ENCODE measurements at places on chromosomes 12 and 14.

DNA sequence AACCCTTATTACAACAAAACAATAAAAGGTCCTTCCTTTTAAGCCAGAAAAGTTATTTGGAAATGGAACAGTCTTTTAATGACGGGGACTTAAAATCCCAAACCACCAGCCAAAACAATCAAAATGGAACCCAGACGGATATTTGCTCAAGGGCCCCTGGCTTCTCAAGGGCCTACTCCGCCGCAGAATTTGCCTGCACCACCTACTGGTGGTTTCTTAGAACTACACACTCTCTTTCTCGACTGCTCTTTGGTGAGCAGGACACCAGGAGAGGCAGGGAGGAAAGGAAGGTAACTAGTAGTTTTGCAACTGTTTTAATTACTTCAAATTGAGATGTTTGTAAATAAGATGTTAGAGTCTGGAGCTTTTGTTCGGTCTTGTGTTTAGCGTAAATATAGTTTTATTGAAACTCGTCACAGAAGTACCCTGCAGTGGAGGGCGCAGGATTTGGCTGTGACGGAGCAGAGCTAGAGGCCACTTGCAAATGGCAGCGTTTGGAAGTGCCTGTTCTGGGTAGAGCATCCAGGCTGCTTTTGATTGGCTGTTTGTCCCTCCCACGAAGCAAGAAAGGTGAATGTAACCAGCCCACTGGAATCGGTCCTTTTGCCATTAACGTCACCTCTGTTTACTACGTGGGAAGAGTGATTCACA lies 238.5 kb downstream of the CACNA1C start:
- no peak for DNase-seq

GRCh38 chr12:75814851-75815754 lies 216.5 kb downstream of the PHLDA1 start:
- DNase-seq: peak; percentile 37

- DNase-seq: peak; percentile 59
Measured at GRCh38 chr12:24778486-24779304, 170.2 kb downstream of the BCAT1 start.

- no peak for DNase-seq
Measured at GRCh38 chr12:19404242-19404880, 34.9 kb upstream of the AEBP2 start.

DNA sequence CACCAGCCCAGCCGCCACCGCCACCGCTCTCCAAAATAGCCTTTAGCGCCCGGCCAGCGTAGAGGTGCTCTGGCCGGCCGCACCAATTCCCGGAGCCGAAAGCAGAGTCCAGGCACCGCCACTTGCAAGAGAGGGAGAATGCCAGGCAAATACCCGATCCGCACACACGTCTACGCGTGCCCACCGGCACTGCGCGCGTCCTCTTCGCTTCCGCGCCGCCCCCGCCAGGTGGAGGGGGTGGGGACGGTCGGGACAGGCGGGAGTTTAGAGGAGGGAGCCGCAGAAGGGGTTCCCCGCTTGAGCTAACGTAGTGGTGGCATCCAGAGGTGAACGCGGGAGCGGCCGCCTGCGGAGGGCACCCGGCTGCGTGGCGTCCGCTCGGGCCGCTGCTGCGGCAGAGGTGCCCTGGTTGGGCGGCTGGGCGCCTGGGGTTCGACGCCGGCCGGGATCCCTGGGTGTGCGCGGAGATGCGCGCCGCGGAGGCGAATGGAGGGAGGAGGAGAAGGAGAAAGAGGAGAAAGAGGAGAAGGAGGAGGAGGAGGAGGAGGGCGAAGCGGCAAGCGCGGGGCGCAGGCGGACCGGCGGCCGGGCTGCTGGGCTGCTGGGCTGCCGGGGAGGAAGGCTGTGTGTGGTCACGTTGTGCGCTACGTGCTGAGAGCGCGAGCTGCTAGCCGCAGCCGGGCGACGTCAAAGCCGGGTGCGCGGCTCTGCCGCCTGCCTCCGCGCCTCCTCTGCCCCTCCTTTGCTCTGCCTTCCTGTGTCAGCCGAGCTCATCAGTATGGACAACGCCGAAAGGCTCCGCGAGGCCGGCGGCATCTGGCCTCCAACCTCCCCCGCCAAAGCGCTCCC lies at the start of gene MDGA2:
Gene MDGA2 (minus strand): TSS at position 140 of the 849 bp plus-strand sequence.
- DNase-seq: peak; percentile 81

DNA sequence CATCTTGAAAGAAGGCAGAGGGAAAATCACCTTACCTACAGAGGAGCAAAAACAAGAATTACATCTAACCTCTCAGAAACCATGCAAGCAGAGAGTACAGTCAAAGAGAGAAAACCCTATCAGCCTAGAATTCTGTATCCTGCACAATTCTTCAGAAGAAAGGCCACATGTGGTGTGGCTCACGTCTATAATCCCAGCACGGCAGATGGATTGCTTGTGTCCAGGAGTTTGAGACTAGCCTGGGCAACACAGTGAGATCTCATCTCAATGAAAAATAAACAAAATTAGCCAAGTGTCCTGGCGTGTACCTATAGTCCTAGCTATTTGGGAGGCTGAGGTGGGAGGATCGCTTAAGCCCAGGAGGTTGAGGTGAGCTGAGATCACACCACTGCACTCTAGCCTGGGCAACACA lies 48.2 kb downstream of the ATF7 start:
- no peak for DNase-seq

DNA sequence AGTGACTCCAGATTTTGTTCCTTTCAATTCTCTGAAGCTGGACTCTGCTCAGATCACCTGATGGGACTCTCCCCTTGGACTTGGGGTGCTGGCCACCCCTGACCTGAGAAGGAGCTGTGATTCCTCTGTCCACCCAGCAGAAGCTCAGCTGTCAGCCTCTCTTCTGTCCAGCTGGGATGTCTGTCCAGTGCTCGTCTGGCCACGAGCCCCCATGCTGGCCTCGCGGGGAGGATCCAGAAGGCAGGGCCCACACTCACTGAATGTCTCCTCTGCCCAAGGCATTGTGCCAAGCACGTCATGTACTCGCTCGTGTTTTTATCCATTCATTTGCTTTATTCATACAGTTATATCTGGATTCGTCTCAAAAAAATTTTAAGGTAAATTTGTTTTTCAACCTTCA lies 14.2 kb upstream of the SLC24A4 start:
- DNase-seq: no peak

GRCh38 chr12:124617615-124618014 lies 50.2 kb upstream of the NCOR2 start:
- DNase-seq: peak; percentile 52

- DNase-seq: peak; percentile 30
Measured at GRCh38 chr12:24997970-24998582, 49.2 kb upstream of the BCAT1 start.

- no peak for DNase-seq
Measured at GRCh38 chr14:95388699-95389098, 69.0 kb upstream of the CLMN start.

- DNase-seq: no peak
Measured at GRCh38 chr12:123498126-123498825, 35.2 kb downstream of the RILPL1 start.

GRCh38 chr12:106247674-106248311 lies at the start of gene CKAP4:
Gene CKAP4 (minus strand): TSS chr12:106248020. CDS start chr12:106247851, 169 bp downstream.
- peak; percentile 70 for DNase-seq

DNA sequence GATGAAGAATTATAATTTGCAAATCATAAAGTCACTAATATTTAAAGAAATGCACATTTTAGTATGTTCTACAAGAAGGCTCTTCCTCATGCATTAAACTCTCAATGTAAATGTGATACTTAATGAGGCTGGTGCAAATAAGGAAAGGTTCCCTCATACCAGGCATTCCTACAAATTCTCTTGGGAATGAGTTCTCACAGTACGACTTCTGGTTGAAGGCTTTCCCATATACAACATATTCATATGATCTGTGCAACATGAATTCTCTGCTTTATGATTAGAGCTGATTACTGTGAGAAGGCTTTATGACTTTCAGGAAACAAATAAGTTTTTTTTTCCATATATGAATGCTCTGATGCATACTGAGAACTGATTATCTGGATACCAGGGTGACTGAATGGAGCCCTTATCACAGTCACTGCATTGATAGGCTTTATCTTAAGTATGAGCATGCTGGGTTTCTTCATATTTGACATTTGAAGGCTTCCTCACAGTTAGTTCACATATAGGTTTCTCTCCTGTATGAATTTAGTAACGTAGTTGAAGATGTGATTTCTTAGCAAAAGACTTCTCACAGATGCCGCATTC lies 293.9 kb downstream of the RAD51B start:
- no peak for DNase-seq

DNA sequence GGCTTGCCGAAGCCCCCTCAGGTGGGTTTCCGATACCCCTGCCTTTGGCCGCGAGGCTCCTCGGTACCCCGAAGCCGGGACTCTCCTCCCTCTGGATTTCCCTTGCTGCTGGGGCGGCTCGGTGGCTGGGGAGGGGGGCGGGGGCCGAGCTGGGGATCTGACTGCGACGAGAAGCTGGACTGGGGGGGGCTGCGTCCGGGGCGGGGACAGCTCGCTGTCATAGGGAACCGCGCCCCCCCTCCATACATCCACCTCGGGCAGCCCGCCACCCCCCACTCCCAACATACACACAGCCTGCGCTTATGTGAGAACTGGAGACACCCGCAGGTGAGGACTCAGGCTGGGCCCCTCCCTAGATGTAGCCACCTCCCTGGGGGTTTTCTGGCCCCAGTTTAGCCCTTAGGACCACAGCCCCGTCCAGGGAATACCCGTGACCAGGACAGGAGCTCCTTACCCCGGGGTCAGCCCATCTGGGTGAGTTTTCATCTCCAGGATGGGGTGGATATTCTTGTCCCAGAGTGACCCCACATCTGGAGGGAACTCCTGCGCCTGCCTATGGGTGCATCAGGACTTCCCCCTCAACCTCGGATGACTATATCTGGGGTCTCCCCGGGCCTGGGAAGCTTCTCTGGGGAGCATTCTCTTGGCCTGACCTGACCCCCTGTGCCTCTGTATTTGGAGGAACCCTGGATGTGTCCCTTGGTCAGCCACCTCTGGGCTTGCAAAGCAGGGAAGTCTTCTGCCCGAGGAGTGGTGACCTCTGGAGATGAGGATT lies 687 bp downstream of the ASIC1 start:
- peak; percentile 14 for DNase-seq

DNA sequence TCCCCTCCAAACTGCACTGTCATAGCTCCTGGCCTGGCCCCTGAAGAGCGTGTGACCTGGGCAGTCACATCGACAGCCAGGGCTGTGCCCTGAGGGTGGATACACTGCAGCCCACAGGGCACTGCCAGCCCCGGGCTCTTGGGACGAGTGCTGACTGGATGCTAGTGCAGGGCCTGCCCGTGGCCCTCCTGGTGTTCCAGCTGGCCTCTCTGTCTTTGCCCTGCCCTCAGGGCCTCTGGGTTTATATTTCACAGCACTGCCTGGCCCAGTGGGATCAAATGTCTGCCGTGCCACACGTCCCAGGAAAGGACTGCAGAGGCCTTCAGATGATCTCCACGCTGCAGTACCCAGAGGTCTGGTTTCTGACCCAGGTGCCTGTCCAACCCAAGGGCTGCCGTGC lies 10.1 kb upstream of the CCDC197 start:
- no peak for DNase-seq

GRCh38 chr12:54082397-54082892 lies 28.8 kb downstream of the HOXC4 start:
- DNase-seq: no peak

- no peak for DNase-seq
Measured at GRCh38 chr12:92503029-92503931, 199.5 kb upstream of the PLEKHG7 start.

DNA sequence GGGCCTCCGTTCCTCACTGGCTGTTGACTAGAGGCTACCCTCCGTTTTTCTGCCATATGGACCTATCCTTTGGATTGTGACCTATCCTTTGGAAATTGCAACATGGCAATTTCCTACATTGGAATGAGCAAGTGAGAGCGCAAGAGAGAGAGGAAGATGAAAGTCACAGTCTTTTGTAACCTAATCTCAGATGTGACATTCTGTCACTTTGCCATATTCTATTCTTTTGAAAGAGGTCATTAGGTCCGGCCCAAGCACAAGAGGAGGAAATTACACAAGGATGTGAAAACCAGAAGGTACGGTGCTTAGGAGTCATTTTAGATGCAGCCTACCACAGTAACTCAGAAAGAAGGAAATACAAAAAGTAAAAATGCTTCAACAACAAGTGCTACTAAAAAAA lies 47.3 kb upstream of the SRP54 start:
- no peak for DNase-seq

GRCh38 chr14:56273155-56273554 lies 154.9 kb downstream of the PELI2 start:
- no peak for DNase-seq

DNA sequence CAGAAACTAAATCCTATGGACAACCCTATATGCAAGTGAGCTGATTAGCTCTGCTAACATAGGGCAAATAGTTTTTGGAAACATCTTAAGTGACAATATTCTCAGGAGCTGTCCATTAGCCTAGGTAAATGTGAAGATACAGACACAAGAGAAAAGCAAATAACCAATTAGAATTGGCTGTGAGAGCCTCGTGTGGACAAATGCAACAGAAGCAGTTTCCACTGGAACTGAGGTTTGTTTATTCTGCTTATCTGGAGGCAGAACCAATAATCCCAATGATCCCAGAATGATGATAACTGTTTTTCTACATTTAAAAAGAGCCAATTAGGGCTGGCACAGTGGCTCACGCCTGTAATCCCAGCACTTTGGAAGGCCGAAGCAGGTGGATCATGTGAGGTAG lies 43.2 kb upstream of the YAF2 start:
- no peak for DNase-seq

DNA sequence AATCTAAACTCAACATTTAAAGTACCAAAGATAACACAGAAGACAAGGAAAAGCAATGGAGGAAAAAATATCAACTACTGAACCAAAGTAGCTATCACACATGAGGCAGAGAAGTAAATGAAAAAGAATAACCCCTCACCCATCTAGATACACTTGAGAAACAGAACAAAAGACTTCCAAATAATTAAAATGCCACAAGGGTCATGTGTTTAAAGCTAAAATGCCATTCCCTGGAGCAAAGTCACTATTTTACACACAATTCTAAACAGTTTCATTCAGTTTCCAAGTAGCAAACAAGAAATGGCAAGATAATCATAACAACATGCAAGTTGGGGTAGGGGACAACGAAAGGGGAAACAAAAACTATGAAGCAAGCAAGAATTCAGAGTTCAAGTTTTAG lies 12.0 kb downstream of the OSBPL8 start:
- no peak for DNase-seq

GRCh38 chr12:61870658-61871484 lies 389.3 kb upstream of the USP15 start:
- DNase-seq: no peak

GRCh38 chr12:97222391-97222790 lies 240.2 kb upstream of the RMST start:
- DNase-seq: no peak

GRCh38 chr12:114209861-114210260 lies 196.1 kb downstream of the TBX5 start:
- DNase-seq: no peak

DNA sequence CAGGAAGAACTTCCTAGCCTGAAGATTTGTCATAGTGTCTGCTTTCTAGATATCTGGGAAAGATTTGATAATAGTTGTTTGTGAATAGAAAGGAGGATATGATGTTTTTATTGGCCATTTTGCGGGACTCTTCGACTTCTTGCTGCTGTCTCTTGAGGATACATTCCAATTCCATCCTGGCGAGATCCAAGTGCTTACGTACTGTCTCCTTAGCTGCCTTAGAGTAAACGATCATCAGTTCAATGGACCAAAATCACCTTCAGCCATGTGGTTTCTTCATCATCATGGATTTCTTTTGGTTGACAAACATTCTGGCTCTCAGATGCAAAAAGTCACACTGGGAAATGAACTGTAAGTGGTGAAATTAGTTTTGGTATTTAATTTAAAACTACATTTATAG lies 82.7 kb upstream of the SCN8A start:
- DNase-seq: no peak

GRCh38 chr14:54680651-54681050 lies 113.7 kb downstream of the SAMD4A start:
- no peak for DNase-seq
